ENCODE measurements at places on chromosomes 11 and 22.

GRCh38 chr11:112057170-112057569 is 16.6 kb downstream of the PIH1D2 start:
- no peak for DNase-seq

DNA sequence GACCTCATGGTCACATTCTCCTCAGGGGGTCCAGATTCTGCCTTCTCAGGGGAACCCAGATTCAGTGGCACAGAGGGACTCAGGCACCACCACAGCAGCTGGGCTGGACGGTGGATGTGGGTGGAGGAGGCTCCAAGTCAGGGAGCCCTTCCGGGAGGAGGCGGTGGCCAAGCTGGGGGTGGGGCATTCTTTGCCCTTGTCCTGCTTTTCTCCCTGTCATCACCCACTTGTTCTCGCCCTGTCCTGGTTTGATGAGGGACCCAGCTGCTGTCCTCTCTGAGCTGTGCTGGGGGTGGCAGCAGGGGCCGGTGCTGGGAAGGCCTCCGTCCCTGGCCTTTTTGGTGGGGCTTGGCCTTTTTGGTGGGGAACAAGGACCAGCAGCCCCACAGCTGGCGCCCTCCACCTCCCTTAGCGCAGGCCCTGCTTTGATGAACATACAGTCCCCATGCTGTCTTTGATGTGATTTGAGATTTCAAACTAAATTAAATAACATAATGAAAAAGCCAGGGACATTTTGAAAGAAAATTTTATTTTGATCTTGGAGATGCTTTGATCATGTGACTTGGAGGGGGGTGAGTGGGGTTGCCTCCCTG is 1168.2 kb downstream of the BRD1 start:
- no peak for DNase-seq

GRCh38 chr11:62560566-62561103 is 13.1 kb downstream of the EEF1G start:
- DNase-seq: peak; percentile 98

DNA sequence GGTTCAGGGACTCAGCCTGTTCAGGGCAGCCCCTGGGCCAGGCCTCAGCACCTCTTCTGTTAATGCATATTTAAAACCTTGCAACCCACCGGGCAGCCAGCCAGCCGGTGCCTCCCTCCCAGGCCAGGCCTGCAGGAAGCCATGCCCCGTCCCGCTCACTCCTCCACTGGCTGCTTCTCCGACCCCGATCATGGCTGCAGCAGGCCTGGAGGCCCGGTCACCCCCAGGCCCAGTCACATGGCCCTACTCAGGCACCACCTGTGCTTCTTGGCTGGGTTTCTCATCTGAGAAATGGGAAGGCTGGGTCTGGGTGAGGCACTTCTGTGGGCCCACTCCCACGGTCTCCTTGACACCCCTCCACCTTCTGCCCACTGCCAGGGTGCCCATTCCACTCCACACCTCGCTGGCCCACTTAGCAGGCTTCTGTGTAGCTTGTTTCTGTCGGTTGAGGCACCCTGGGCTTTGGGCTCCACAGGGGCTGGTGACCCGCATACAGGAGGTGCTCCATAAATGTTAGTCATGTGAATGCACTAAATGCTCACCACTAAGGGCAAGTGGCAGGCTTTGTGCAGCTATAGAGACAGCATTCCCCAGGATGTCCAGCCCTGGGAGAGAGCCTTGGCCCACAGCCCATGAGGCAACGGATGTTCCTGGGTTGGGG is 11.4 kb downstream of the RTN4R start:
- DNase-seq: no peak

- DNase-seq: no peak
Measured at GRCh38 chr11:113952070-113952469, 22.8 kb upstream of the HTR3A start.

GRCh38 chr11:15970506-15971214 is 385.7 kb downstream of the SOX6 start:
- no peak for DNase-seq

GRCh38 chr11:37264783-37265182 is 666.7 kb upstream of the RAG2 start:
- no peak for DNase-seq

DNA sequence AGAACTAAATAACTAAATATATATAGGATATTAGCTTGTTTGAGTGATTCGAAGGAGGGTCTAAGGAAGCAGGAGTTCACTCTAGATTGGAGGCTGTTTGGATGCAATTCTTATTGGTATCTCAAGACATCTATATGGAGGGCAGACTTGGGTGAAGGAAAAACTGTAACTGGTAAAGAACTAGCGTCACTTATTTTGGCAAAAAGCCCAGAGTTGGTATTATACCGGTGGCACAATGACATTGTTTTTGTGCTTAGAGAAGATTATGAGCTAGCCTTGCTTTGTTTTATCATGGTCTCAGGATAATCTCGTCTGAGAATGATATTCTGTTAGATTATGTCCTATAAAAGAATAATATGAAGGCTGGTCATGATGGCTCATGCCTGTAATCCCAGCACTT is 6.0 kb upstream of the SLC35F2 start:
- DNase-seq: no peak

- no peak for DNase-seq
Measured at GRCh38 chr11:117932426-117932825, 3.2 kb upstream of the TMPRSS13 start.

DNA sequence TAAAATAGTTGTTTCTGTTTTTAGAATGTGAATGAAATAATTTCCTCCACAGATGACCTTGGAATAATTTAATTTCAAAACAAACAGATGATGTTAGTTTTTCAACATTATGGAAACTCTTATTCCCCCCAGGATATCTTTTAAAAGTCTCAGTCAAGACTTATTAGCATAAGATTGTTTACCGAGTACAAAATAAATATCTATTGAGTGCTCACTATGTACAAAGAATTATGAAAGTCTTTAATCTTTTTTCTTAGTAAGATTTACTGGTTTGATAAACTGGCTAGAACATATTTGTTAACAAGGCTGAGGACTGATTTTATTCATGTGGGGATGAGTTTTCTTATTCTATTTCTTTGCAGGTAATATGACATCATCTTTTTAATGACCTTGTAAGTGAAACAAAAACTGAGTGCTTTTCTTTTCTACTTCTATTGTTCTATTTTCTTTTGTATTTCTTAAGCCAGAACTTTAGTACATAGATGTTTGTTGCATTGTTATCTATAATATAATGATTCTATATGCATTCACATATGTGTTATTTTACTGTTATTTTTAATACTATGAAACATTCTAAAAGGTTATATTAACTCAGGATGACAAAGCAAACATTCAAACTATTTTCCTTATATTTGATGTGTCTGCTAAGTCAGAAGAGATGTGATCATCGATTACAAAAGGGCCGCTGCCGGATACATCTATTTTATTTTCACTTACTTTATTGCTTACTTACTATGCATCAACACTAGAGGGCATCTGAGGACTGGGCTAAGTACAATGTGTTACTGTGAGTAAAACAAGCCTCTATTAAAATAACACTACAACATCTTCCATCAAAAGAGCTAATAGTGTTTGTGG is 111.0 kb upstream of the ARHGAP42 start:
- DNase-seq: no peak

DNA sequence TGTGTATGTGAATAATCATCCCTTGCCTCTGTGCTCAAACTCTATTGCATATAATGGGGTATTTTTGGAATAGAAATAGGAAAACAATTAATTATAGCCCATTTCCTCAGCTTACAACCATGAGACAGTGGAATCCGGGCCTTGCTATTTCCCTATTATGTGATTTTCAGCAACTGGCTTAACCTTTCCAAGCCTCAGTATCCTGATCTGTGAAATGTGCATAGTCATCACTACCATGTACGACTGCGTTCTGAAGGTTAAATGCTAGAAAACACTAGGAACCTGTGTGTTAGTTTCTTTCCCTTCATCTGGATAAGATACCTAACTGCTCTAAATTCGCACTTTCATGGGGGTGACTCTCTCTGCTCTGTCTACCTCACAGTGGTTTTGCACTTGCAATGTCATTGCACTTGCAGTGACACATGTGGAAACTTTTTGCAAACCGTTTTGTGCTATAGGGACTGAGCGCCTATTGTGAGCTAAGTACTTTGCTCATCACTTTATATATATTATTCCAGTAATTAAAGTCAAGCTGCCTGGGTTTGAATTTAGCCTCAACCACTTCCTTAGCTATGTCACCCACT is 48.3 kb downstream of the IRAG1 start:
- no peak for DNase-seq

DNA sequence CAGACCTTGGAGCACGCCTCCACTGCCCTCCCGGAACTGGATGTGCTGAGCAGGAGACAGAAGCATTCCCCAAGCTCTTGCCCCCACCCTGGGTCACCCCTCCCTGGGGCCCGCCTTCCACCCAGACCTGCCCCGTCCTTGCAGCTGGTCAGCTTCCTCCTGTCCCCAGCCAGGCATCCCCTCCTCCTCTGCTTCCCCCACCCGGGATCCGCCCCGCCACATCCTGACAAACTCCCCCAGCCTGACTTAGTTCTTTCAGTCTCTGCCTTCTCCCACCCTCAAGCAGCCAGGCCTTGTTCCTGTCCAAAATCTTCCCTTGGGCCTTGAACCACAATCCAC is 1.1 kb upstream of the PLXNB2 start:
- peak; percentile 89 for DNase-seq

GRCh38 chr11:31790649-31791048 is 20.5 kb downstream of the PAX6 start:
- DNase-seq: no peak

DNA sequence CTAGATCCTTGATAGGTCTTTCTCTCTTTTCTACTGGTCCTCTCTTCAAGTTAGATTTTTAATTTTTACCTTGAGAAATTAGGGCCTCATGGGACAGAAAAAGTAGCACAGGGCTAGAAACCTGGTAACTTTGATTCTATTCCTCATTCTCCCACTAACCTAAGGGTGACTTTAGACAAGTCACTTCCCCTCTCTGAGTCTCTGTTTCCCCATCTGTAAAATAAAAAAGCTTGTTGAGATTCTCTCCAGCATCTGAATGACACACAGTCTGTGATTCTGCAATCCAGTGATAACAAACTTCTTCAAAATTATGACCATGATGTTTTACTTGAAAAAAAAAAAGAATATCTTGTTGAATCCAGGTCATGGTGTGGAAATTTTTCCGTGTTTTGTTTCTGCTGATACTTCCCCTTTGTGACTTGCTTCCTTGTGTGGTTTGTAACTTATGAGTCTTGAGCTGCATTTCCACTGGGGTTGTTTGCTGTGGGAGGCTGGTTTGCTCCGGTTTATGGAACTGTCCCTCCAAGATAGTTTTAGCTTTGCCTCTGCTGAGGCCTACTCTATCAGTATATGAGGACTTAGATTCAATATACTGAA is 9.8 kb upstream of the MPEG1 start:
- no peak for DNase-seq

DNA sequence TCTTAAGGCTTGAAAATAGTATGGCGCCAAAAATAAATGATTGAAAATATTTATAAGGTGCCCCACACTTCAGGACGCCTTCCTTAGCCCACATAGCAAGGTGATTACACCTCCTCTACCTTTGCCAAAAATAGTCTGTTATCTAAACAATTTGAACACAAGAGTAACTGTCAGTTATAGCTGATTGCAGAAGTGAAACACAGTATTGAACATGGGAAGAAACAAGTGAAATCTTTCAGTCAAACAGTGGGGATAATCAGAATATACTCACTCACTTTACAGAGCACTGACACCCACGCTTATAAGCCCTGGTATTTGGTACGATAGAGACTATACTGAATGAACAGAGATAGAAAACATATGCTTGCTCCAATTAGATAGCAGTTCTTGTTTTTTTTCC is 203.1 kb downstream of the RAB38 start:
- DNase-seq: no peak

DNA sequence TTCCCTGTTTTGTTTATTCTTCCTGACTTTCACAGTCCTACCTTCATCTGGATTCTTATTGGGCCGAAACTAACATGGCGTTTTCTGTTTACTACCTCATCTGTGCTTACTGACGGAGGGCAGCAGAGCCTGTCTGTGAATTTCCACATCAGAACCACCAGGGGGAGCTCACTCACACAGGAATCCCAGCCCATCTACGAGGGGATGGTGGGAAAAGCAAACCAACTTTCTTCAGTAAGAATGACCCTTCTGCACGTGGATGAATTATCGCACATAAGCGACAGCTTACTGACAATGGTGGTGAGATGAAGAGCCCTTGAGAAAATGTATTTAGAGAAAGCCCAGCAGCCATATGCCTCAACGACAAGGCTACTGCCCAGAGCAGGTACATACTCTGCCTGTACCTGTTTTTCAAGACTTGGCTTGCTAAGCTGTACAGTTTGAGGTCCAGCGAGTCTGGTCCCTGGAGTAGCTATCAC is 42.5 kb downstream of the LARGE2 start:
- DNase-seq: peak; percentile 79

DNA sequence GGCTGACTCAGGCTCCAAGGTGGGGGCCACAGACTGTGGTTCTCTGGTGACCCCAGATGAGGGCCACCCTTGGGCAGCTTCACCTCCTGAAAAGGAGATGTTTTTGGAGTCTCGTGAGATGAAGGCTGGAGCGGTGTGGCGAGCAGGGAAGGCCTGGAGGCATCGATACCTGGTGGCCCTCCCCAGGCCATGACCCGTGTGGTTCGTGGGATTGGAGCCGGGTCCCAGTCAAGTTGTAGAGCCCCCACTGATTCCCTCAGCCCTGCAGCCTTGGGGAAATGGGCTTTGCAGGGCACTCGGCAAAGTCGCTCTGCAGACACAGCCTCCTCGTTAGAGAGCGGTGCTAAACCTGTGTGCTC is 1083.4 kb downstream of the BRD1 start:
- peak; percentile 46 for DNase-seq

DNA sequence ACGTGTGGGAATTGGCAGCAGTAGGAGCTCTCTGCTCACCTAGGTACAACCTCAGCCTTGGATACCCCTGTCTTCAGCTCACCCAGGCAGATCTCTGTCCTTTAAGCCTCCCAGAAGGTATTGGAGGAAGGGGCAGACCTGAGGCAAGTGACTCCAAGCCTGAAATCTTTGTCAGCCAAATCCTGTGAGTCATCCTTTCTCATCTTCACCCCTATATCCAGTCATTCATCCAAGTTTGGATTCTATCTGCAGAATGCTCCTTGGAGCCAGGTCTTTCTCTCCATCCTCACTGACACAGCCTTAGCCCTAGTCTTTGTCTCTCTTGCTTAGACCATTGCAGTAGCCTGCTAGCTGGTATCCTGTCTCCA is 10.4 kb upstream of the THY1 start:
- DNase-seq: no peak

- DNase-seq: peak; percentile 59
Measured at GRCh38 chr22:38176170-38176741, 5.4 kb downstream of the PLA2G6 start.

GRCh38 chr11:17414317-17414737 is 25.9 kb upstream of the KCNJ11 start:
- no peak for DNase-seq

DNA sequence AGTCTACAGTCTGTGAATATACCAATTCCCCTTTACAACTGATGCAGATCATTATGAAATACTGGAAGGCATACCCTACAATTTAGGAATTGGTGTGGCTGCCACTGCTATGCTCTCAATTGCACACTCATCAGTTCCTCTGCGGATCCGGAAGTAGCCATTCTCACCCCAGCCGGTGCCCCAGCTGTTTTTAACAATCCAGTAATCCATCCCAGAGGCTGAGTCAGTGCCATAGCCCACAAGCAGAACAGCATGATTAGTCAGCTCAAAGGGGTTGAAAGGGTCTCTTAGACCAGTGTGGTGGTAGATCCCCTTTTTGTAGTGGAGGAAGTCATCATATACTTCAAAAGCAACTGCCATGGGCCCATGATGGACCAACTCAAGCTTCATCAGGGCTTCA is 43.6 kb downstream of the CTSC start:
- DNase-seq: no peak
